ENCODE measurements at places on chromosomes 5 and 9.

GRCh38 chr9:133948131-133948530, 44.0 kb downstream of the VAV2 start:
- DNase-seq = no peak

DNA sequence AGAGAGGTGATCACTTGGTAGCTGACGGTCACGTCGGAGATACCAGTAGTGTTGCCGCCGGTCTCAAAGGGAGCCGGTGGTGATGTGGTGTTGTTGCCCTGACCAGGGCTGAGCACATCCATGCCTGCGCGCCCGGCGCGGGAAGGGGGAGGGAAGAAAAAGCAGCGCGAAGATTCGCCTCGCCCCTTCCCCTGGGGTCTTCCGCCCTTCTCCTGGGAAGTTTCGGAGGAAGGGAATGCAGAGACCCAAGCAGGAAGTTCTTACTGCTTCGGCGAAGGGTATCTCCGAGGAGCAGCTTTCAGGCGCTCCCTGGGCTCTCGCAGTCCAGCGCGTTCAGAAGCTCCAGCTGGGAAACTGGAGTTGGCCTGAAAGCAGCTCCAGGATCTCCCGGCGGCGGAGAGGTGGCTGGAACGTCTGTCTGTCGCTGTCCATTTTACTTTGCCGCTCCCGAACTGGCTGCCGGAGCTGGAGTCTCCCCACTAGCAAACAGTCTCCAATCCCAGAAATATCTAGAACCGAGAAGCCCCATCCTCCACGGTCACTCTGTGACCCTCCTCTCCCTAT, 565 bp downstream of the HTR1A start:
- DNase-seq = peak; percentile 17

DNA sequence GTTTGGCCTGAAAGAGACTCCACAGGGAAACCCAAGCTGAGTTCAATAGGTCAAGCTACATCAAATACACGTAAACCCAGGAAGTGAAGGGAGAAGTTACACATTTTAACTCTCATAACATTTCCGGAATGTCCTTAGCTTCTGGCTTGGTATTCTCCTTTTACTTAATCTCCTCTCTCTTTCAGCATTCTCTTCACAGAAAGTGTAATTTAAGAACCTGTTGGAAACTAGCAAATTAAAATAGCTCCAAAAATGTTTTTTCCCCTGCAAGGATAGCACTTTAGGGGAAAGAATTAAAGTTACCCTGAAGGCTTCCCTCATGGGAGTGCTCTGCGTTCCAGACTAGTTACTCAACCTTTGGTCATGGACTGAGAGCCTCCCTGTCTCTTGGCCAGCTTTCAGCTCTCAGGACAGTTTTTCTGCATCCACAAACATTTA, 292.7 kb upstream of the TARS1 start:
- DNase-seq = peak; percentile 13

DNA sequence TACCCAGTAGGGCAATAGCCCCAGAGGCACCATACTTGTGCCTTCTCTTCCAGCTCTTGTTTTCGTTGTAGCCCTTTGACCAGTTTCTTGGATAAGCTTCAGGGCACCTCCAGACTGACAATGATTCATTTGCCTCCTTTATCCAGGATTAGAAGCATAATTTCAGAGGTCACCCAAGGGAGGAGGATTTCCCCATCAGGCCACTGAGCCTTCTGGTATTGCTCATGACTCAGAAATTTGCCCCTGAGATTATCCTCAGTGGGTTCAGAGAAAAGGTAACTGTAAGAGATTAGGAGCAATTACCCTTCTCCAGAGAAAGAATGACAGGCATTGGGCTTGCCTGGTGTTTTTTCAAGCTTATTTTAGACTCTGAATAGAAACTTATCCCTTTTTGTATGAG, 147.9 kb downstream of the MSX2 start:
- DNase-seq = no peak

DNA sequence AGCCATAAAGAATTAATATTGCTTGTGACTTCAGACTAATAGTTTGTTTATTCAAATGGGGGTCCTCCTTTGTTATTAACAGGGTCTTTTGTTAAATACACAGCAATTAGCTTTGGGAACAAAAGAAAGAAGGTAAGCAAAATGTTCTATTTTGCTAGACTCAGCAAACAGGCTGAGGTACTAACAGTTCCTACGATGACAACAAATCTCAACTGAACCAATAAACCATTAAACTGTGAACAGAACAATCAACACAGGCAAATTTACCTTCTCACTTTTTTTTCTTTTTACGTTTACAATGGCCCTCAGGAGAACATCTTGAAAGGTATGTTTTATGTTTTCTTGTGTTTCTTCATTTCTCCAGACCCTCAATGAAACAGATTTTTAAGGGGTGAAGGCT, 207.2 kb downstream of the NFIB start:
- DNase-seq = no peak

GRCh38 chr5:110463106-110463505, 263.4 kb downstream of the TMEM232 start:
- no peak for DNase-seq

DNA sequence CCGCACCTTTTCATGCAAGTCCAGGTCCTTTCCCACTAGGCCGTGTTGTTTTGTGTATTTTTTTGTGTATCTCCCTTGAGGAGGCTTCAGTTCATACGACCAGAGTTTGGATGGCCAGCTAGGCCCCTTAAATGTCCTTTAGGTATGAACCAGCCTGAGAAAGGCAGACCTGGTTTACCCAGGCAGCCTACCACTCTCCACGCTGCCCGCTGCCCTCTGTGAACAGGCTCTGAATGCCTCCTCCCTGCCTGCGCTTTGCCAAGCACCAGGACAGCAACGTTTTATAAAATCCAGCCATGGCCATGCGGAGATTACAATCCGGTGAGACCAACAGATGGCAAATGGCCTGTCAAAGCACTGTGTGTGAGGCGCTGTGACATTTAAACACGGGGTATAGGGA, 626 bp upstream of the CLTB start:
- DNase-seq = no peak

- no peak for DNase-seq
Observed at GRCh38 chr9:131669269-131670157, 70.4 kb downstream of the RAPGEF1 start.

- no peak for DNase-seq
Observed at GRCh38 chr5:60541980-60542379, 158.0 kb downstream of the DEPDC1B start.

GRCh38 chr5:80094236-80094738, 59.1 kb downstream of the THBS4 start:
- no peak for DNase-seq

DNA sequence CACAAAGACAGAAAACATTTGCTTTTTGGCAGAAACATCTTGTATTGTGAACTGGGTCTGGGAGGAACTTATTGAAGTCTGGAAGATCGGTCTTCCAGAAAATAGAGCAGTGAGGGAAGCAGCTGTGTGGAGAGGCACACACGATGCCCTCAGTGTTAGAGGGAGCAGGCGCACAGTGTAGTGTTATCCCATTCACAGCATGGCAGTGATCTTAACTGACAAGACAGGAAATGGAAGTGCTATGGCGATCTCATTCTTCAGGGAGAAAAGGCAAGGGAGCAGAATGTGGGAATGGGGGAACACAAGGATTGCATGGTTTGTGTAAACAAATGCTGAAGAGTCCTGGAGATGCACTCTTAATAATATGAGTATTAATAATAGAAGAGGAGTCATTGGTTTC, 161.0 kb downstream of the PBX3 start:
- no peak for DNase-seq

DNA sequence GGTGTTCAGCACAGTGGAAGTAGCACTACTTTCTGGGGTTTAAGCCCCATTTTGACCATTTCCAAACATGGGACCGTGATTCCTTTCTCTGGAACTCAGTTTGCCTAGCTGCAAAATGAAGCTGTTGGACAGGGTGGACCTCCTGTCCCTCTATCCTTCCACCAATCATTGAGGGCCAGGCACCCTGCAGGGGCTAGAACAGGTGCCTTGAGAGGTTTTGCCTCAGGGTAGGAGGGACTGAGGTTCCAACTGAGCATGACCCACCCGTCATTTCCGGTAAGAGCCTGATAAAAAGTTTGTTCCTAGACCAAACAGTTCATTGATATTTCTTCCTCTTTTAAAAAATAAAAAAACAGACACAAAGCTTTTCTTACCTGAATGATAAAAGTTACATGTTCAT, 116.5 kb downstream of the MVB12B start:
- DNase-seq = no peak

DNA sequence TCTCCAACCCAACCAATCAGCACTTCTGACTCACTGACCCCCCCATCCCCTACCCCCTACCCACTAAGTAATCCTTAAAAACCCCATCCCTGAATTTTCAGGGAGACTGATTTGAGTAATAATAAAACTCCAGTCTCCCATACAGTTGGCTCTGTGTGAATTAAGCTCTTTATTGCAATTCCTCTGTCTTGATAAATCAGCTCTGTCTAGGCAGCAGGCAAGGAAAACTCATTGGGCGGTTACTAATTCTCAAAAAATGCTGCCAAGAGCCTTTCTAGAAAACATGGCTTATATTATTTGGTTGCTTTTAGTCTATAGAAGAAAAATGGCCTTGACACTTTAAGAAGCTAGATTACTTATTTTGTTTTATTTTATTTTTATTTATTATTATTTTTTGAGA, 131.7 kb downstream of the SUSD1 start:
- DNase-seq = no peak

DNA sequence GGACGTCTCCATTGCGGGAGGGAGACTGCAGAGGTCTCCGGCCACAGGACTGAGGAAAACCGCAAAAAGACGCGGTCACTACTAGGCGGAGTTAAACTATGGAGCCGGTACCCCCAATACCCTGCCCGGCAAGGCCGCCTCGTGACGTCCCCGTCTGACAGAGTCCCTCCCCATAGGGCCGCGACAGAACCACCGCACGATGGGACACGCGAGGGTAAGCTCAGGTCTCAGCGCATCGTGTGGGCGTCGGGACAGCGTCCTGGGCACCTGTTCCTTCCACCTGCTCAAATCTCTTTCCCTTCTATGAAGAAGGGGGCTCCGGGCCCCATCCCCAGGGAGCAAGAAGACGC, 35.2 kb upstream of the GLDC start:
- no peak for DNase-seq

DNA sequence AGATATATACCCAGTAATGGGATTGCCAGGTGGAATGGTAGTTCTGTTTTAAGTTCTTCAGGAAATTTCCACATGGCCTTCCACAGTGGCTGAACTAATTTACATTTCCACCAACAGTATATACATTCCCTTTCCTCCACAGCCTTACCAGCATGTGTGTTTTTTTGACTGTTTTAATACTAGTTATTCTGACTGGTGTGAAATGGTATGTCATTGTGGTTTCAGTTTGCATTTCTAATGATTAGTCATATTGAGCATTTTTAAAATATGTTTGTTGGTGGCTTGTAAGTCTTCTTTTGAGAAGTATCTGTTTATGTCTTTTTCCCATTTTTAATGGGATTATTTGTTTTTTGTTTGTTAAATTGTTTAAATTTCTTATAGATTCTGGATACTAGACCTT, 208.9 kb downstream of the CFAP90 start:
- no peak for DNase-seq

DNA sequence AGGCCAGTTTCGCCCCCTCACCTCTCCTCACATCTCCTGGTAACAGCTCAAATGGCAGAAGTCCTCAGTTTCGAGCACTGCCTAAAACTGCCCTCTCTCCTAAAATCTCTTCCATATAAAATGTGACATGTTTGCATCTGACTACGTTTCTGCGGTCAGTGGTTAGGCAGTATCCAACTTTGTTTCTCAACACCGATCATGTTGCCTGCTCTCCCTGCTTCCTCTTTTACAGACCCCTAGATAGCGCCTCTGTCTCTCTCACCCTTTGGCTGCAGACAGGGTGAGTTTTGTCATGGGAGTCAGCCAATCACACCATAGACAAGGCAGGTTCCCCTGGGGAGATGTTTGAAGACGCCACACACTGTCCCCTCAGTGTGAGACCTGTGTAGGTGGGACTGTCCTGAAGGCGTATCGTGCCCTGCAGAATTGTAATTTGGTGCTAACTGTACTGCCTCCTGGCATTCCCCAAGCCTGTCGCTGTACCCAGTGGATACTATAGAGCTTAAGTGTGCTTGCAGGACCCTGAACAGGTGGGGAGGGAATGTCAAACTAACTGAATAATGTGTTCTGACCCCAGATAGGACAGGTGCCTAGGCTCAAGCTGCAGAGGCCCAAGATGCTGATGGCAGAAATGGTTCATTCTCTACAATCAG, 1.1 kb downstream of the HEXB start:
- DNase-seq = no peak

DNA sequence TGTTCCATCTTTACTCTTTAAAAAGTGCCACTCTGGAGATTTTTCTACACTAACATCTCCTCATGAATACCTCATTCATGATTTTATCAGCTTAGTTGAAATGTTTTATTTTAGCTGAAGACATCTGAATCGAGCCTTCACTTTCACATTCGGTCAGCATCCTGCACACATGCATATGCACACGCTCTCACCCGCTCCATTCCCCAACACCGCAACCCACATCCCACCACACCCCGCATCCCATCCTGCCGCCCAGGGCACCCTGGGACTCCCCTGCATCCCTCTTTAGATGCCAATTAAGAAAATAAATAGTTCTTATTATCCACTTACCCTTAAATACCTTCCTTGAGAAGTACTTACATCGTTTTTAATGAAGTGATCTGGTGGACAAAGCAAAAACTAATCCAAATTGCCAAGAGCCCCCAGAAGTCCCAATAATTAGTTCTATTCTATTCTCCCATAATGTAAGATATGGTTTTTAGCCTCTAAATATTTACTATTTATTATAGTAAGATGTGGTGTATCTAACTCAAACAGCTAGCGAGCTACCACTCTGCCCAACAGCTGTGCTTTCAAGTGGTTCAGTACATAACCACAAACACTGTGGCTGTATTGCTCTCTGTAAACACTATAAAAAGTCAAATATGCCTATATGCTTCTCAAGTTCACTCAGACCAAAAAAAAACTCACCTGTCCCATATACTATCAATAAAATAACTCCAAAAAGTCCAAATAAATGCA, 38.2 kb downstream of the GZMK start:
- no peak for DNase-seq

- no peak for DNase-seq
Observed at GRCh38 chr9:109249615-109250014, 71.2 kb downstream of the EPB41L4B start.

- DNase-seq = no peak
Observed at GRCh38 chr5:127235136-127235535, 55.5 kb upstream of the MEGF10 start.

GRCh38 chr9:33048054-33048465, 23.0 kb downstream of the DNAJA1 start:
- DNase-seq = no peak

GRCh38 chr9:69357030-69357775, 32.2 kb downstream of the ENTREP1 start:
- DNase-seq = no peak

Measured in left kidney (tissue), 8 donors.